ENCODE measurements at places on chromosomes 1 and 21.
A peak's percentile ranks its signal among the peaks of the same experiment; 100 is the strongest.

DNA sequence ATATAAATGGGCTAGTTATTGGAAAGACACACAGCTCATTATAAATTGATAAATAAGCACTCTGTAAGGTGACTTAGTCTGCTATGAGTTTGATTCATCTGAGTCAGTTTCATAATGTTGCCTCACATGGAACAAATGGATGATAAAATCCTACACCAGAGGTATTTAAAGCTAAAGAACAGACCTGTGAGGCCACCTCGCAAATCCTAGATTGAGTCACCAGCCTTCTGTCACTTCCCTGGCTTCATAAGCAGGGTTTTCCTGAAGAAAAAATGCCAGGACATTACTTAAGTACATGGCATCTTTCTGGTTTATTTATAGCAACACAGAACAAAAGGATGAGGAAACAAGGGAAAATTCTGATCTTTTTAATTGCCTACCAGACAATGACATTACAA, 18.4 kb downstream of the CD2 start:
- peak; percentile 68 for DNase-seq

- no peak for DNase-seq
Measured at GRCh38 chr1:175564723-175565122, 178.7 kb downstream of the TNR start.

- DNase-seq: no peak
Measured at GRCh38 chr1:23704834-23705495, 13.4 kb downstream of the RPL11 start.

DNA sequence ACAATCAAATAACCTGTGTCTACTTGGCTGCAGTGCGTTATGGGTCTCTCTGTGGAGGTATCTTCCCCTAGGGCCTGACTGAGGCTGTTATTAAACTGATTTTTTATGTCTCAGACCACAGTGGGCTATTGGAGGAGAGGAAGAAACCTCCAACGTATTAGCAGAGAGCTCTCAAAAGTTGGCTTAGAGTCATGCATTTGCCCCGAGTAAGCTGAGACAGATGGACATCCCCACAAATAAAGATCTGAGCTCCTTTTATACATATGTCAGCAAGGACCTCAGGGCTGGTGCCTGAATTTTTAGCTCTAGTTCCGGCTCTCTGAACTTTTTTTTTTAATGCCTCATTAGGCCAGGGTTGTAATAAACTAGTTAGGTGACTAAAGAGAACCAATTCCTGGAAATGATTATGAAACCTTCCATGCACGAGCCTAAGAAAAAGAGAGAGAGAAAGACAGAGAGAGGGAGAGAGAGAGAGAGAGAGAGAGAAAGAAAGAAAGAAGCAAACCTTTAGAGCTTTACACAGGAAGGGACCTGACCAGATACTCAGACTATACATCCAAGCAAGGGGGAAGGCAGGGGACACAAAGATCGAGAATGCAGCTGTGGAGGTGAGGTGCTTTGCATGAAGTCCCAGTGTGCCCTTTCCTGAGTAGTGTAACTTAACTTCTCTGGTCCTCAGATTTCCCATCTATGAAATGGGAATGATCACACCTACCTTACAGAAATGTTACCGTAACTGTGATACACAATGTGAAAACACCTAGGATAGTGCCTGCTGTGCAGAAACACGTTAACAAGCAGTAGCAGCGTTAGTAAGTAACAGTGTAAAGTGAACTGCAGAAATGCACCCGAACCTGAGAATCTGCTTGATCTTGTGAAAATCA, 8.4 kb upstream of the PIGR start:
- DNase-seq: no peak

- peak; percentile 31 for DNase-seq
Measured at GRCh38 chr1:110976089-110976488, 12.4 kb upstream of the LRIF1 start.

DNA sequence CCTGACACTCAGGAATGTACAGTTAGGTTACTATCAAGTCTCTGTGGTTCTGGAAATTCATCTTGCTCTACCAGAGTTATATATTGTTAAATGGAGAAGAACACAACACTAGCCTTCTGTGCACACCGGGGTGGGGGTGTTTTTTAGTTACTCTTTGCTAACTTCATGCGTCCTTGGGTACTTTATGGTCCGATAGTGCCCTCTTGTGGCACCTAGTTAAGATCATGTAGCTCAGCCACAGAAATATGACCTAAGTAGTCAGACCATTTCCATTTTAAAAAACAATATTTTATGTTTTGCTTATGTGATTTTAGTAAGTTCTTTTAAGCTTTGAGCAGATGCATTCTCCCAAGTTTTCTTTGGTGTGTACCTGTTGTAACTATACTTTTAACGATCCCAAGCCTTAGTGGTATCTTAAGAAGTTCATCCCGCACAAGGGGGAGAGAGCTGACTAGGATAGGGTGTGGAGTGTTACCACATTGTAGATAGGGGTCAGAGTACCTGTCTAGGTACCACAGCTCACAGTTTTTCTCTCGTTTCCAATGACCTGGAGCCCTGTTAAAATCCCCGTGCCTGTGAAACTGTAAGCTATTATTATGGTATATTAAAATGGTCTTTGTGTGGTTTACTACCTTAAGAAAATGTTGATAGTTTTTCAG, 20.6 kb upstream of the SH3D21 start:
- peak; percentile 65 for DNase-seq

- no peak for DNase-seq
Measured at GRCh38 chr1:218943371-218943770, 230.3 kb upstream of the LYPLAL1 start.

- no peak for DNase-seq
Measured at GRCh38 chr1:44353604-44354003, 1.5 kb downstream of the ERI3 start.

DNA sequence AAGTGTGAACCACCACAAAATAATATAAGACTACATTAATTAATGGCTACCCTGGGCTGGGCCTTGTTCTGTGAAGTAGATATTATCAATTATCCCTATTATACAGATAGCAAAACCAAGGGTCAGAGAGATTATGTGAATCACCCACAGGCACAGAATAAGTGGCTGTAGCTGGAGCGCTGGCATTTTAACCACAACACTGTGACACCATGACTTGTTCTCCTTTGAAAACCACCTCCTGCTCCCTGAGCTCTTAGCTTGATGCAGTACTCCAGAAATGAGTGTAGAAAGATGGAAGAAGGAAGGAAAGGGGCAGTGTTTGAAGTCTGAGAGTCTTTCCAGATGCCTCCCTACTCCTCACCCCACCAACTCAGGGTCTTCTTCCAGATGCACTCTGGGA, 29.5 kb upstream of the JUN start:
- DNase-seq: peak; percentile 42

DNA sequence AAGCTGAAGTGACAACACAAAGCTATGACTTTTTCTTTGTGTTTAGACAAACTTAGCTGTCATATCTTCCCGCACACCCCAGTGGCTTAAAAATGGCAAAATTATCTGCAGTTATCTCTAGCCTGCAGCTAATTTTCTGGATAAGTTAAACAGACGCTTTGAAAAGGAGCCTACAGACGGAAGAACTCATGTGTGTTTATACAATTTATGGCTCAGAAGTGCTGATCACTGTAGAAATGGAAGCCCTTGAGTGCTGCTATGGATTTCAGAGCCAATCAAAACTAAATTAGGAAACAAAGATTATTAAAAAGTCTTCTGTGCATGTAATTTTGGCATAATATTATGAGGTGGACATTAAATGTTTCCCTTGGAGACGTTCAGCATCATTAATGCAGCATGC, 11.6 kb downstream of the NTNG1 start:
- DNase-seq: no peak

GRCh38 chr1:165675794-165676193, 22.6 kb downstream of the ALDH9A1 start:
- no peak for DNase-seq

DNA sequence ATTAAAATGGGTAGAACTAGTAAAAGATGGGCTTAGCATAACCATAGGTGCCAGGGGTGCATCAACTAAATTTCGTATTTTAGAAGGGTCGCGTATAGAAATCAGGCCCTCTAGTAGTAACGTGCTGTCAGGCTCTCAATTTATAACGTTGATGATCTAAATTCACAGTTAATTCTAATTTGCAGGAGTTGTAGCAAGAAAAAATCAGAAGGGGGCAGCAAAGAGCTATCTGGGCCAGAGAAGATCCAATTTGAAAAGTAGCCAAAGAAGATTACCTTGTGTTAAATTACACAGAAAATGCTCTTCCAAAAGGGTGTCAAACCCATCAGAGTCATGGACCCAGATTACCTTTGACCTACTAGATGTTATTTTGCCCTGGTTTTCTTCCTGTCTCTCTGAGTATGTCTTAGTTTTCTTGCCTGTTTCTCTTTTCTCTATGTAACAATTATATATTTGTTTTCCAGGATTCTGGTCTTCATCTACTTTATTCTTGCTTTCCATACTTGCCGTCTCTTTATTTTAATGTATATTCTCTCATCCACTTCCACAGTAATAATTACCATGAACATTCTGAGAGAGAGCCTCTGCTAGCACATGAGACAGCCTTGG, 1030.9 kb downstream of the AMY1C start:
- DNase-seq: peak; percentile 4

GRCh38 chr21:15272591-15272990, 207.8 kb upstream of the NRIP1 start:
- no peak for DNase-seq

DNA sequence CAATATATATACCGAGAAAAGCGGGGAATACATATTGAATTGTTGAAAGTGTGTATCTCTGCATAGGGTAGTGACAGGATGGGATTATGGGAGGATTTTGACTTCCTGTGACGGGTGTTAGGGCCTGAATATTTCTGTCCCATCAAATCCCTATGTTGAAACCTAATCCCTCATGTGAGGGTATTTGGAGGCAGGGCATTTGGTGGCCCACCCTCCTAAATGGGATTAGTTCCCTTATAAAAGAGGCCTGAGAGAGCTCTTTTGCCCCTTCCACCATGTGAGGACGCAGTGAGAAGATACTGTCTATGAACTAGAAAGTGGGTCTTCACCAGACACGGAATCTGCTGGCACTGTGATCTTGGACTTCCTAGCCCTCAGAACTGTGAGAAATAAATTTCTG, 137.3 kb downstream of the ZSCAN20 start:
- no peak for DNase-seq

GRCh38 chr1:231896806-231897205, 270.2 kb downstream of the DISC1 start:
- DNase-seq: no peak

Data from A172 (cell line).